ENCODE measurements at places on chromosomes 12 and 14. TPM values are rescaled to one million over a fixed set of nuclear protein-coding genes. Genes with fewer than 3 reads are reported as not detected.

The NGB gene
- total RNA-seq = not detected

The BCL7A gene
- 0.33 TPM for total RNA-seq

The NXPH4 gene
- not detected for total RNA-seq

The C14orf180 gene
- total RNA-seq = not detected

The CLEC12A gene
- total RNA-seq = 2.0 TPM

The PCBP2 gene
- 641 TPM for total RNA-seq

The KLHDC1 gene
- total RNA-seq = 1.7 TPM

Data from natural killer cell treated with Interleukin-12 subunit alpha and Interleukin-12 subunit beta and Interleukin-15 and Interleukin-18, amount 100 ng/mL, for 72 hours (primary cell).